Ureter (tissue), 1 donor: ENCODE measurements at places on chromosomes 16 and 17. TPM values are rescaled to one million over a fixed set of nuclear protein-coding genes. Genes with fewer than 3 reads are reported as not detected.

- no peak for DNase-seq
Measured at GRCh38 chr17:5464717-5465507, 3.9 kb downstream of the DHX33 start.

GRCh38 chr16:30416624-30417528 is 9.5 kb downstream of the ZNF771 start:
- no peak for DNase-seq

DNA sequence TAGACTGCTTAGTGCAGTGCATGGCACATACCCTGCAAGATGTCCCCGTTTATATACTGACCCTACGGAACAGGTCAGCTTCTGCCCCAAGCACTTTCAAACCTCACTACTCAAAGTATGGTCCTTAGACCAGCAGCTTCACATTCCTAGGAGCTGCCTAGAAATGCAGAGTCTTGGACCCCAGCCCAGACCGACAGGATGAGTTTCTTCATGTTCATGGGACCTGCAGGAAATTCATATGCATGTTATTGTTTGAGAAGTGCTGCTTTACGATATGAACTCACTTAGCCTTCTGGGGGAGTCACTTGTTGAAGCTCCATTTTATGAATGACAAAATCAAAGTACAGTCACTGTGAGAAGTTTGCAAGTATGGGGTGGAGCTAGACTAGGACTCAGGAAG is 82.6 kb downstream of the DYNLRB2 start:
- DNase-seq = peak; percentile 23

- no peak for DNase-seq
Measured at GRCh38 chr17:38663964-38664644, 10.7 kb downstream of the EPOP start.

GRCh38 chr17:68601565-68602288 is 560 bp upstream of the FAM20A start:
- DNase-seq = no peak

Gene ITGAX
- total RNA-seq = 9.6 TPM
